Cortex of kidney (tissue), 1 donor: ENCODE measurements at places on chromosomes 5 and 9.

DNA sequence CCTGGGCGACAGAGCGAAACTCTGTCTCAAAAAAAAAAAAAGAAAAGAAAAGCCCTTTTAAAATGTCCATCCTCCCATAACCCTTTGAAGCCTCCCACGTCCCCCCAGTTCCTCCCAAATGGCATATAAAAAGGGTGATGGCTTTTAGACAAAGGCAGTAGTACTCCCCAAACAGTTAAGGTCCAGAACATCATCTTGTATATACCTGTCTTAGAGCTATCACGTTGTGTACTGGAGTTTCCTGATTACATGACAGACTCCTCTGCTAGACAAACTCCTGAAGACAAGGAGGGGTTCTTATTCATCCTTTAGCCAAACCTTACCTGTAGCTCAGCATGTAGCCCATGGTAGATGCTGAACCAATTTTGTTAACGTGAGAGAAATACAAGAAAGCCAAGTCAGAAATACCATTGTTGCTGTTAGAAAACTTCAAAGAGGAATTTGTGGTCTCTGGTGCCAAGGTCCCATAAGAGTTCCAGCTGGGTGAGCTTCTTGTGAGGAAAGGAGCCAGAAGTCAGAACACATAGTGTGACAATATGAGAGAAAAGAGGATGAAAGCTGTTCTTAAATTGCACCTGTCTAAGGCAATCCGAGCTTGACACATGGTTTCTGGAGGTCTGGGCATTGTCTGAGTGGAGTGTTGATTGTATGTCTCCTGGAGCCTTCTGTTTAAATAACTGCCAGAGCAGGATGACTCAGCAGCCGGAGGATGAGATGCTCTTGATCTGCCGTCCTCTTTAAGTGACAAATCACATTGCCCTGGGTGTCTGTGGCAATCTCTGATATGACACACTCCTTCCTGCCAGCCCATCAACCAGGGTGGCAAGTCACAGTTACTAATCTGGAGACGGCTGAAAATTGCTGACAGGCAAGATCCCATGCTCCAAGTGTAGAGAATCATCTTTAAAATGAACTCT, 69.1 kb downstream of the ARRDC3 start:
- DNase-seq: no peak

- no peak for DNase-seq
Observed at GRCh38 chr9:114058688-114059046, 19.4 kb downstream of the AMBP start.

DNA sequence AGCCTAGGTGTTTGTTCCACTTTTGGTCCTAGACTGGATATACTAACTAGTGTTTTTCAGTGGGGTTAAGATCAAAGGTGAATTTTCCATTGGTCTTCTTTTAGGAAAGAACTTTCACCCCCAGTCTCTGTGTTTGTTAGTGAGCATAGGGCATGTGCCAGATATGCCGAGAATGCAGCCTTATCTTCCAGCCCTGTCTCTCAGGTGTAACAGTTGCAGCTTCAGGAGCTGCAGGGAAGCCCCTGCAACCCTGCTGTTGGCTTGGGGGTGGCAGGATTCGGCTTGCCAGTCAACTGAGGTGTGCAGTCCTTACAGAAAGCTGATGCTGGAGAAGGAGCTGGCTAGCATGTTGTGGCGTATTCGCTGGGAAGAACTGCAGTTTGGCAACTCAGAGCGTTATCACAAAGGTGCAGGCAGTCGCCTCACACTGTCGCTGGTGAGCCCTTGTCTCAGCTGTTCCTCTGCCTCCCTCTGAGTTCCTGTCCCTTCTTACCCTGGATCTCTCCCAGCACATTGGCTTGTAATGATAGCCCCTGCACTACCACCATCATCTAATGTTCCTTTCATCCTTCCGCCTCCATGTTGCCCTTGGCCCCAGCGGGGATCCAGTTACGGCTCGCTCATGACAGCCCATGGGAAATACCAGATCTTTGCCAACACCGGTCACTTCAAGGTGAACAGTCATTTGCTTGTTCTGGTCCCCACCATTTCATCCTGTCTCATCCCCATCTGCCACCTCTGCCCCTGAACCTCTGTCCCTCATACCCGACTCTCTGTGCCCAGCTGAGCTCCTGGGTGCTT, 10.1 kb downstream of the NPR2 start:
- DNase-seq: no peak

DNA sequence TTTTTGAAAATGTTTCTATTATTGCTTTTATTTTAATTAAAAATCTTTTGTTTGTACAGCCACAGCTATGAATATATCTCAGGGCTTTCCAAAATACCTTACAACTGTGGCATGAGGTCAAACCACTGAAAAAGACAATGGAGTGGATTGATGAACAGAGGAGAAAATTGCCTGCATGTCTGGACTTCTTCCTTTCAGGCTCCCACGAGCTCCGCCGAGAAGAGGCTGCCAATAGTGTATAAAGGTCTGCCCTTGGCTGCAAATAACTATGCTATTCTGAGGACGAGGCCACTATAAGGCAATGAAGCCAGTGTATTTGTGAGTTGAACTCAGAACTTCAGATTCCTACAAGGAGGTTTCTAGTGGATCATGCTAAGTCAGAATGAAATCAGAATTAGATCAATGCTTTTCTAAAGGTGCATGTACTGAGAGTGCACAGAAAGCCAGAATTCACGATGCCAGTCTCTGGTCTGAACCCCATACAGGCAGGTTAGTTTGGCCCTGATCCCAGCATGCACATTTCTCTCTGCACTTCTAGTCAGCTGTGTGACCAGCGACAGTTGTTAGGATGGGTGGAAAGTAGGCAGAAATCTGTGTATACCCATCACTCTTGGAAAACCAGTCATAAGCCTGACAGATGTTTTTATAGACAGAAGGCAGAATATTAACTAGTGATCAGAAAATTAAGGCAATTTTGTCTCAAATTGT, 42.7 kb upstream of the PLPP1 start:
- DNase-seq: no peak

DNA sequence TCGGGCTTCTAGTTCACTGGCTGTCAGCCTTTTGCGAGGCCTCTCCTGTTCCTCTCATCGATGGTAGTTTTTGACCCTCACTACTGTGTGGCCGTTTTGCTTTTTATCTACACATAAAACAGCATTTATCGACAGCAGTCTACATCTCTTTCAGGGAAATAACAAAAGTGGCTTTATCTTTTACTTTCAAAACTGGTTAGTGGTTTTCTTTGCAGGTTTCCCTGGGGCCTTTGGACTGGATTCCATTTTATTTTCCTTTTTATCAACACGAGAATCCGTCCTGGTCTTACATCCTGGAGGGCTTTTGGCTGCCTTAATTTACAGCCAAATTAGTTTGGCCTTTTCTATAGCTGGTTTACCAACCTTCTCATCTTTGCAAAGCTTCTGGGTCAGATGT, 793 bp upstream of the PKD2L2 start:
- DNase-seq: no peak

- DNase-seq: no peak
Observed at GRCh38 chr5:111313017-111313724, 89.0 kb downstream of the CAMK4 start.

DNA sequence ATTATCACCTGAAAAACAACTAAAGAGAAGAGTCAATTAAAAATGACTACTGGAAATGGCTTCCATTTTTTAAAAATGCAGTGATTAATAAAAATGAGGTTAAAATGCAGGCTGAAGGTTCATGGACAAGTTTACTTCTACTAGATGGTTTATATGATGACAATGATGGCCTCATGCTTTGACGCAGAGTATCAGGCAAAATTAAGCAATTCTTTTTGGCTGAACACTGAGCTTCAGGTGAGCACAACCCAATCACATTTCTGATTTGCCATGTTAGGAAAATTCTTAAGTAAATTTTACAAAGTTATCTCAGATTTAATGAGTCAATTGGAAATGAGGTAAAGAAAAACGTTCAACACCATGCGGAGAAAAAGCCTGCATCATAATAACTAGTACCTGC, 22.3 kb downstream of the DMGDH start:
- DNase-seq: no peak

DNA sequence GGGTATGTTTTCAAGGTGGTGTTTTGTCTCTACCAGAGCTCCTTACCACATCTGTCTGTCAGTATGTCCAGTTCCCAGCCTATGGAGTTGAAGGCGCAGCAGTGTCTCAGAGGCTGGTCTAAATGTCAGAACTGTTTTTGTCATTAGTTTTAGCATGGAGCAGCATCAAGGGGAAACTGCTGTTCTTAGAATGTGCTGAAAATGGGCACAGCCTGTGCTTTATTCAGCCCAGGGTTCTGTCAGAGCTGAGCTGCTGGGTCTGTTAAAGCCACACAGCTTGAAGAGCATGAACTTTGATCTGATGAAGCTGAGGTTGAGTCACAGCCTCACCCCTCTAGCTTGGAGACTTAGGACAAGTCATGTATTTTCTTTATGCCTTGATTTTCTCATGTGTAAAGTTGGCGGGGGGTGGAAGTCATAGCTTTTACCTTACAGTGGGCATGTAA, 71.9 kb downstream of the RALGPS1 start:
- DNase-seq: no peak

DNA sequence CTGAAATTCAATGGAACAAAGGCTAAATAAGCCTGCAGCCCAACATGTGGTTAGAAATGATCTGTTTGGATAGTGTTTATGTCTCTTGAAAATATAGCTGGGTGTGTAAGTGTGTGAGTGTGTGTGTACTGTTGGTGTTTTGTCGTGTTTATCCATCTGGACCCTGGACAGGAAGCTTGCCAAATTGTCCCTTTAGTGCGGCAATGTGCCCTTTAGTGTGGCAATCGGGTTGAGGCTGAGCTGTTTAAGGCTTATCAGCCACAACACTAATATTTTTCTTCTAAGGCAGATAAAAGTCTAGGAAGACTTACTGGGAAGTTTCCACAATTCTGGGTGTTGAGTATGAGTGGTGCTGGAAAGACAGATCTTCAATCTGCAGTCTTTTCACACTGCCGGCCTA, 180.2 kb downstream of the YTHDC2 start:
- DNase-seq: no peak

DNA sequence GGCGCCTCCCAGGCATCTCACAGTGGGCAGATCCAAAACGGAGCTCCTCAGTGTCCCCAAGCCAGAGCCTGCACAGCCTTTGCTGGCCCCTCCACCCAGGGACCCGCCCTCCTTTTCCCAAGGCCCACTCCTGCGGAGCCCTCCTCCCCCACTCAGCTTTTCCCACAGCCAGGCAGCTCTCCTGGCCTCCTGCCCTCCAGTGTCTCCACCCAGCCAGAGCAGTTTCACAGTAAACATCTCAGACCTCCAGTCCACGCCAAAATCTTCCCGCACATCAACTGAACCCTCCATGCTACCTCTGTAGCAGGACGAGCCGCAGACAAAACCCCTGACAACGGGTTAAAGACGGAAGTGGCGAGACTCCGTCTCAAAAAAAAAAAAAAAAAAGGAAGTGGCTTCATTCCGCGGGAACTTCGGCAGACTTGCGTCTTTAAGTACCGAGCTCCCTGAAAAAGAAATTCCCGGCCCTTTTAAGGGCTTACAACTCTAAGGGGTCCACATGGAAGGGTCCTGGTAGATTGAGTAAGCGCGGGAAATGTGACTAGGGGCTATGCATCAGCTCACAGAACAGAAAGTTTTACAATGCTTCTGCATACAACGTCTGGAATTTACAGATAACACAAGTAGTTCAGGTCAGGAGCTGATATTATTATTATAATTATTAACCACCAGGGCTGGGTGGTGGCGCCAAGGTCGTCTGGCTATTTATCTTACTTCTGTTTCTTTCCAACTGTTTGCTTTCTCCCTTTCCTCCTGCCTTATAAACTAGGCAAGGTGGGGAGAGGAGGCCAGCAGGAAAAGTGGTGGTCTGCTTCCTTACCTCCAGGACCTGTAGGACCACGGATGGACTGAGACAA, 11.4 kb upstream of the GRIN1 start:
- no peak for DNase-seq

DNA sequence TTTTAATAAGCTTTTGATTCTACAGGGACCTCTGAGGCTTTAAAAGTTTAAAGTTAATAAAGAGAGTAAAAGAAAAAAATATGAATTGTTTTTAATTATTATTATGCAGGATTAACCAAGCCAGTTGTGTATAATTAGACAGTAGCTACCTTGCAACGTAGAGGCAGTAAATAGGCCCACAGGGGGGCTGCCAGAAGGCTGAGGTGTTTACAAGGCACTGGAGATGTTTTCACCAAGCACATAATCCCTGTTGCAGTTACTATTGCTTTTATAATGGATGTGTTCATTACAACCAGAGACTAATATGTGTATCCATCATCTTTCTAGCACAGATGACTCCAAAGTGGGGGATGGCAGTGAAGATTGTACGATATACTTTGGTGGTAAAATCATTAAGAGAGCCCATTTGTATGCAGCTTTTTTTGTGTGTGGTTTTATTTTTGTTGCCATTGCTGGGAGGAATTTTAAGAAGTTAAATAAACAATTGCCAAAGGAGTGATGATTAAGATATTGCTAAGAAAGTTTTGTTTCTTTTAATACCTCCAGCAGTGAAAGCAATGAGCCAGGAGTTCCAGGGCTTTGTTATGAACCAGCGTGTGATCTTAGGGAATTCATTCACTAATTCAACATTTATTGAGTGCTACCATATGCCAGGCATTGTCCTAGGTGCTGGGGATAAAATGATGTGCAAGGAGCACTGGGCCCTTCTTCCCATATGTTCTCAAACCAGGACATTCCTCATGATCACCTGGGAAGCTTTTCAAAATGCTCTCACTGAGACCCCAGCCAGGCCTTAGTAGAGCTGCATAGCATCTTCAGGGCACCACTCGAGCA, 138.7 kb upstream of the EFNA5 start:
- no peak for DNase-seq

DNA sequence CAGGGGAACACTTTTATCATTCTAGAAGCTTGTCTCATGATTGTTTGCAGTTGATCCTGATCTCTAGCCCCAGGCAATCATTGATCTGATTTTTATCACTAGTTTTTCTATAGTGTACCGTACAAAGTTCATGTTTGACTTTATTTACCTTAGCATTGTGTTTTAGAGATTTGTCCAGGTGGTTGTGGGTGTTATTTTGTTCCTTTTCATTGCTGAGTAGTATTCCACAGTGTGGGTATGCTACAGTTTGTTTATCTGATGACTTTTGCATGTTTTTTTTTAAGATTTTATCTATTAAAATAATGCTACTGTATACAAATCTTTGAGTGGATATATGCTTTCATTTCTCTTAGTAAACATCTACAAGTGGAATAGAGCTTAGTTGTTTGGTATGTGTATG, 26.2 kb downstream of the ZNF131 start:
- DNase-seq: no peak

DNA sequence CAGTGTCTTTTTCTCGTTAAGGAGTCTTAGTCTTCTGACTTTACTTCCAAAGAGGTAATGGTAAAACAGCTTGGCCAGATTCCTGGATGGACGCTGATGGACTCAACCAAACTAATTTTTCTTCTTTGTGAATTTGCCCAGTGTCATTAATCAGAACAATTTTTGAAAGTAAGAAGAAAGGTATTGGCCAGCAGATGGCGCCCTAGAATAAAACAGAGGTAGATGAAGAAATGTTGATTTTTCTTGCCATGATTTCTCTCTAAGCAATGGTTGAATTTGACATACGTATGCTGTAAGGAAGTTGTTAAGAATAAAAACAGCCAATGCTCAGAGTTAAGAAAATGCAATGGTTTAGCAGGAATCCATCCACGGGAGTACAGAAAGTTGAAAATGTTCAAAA, 500.0 kb downstream of the DIRAS2 start:
- DNase-seq: no peak
